ENCODE measurements at places on chromosomes 4 and X.

DNA sequence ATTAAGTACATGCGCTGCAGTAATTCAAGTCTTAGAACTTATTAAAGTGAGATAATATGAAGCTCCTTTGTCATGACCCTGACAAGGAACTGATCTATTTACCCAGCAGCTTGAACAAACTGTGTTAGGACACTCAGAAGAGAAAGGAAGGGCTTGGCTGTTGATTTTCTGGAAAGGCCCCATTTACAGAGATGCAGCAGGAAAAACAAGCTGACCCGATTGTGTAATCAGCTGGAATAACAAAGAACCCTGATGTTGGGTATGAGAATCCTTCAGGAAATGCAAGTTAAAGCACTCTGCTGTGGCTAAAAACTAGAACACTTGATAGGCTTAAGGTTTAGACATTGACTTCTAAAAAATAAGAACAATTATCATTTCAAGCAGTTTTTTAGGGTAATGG is 64.8 kb downstream of the TBC1D9 start:
- DNase-seq = no peak

DNA sequence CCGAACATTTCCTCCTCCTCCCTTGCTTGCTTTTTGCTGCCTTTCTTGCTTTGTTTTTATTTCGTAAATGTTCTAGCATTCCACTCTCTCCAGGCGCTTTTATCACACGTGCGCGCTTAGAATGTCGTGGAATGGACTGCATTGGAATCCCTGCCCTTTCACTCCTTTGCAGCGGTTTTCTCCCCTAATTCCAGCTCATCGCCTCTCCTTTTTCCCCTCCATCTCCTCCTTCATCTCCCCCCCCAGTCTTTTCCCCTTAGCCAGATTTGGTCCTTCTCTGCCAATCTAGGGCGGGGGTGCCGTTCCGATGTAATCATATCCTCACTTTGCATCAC is 579 bp downstream of the OGT start:
- DNase-seq = no peak

- peak; percentile 62 for DNase-seq
These were observed 46.5 kb downstream of the HADH start for GRCh38 chr4:108036213-108036612.

GRCh38 chr4:111510535-111510934 is 634.7 kb upstream of the FAM241A start:
- DNase-seq = no peak

DNA sequence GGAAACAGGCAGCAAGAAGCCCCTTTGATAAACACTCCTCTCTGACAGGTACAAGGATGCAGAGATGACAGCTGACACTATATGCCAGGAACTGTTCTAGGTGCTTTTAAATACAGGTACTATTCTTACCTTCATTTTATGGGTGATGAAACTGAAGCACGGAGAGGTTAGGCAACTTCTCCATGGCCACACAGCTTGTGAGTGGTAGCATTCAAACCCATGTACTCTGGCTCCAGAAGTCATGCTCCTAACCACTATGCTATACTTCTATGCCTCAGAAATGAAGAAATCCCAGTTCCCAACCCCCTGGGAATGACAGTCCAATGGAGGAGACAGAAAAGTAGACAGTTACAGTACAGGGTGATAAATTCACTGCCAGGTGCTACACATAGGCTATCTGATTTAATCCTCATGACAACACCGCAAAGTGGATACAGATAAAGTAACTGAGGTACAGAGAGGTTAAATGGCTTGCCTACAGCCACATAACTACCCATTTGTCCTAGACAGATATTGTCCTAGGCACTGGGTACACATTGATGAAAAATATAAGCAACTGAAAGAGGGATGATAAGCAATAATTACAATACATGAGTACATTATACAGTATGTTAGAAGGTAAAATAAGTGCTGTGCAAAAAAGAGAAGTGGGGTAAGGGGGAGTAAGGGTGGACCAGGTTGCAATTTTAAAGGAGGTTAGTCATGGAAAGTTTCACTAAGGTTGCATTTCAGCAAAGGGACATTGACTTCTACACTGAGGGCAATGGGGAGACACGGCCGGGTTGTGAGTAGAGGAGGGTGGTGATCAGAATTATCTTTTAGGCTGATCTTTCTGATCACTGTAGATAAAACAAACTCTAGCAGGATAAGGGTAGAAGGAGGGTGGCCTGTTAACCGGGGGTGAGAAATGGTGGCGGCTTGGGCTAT is 1.6 kb upstream of the F8 start:
- DNase-seq = no peak

DNA sequence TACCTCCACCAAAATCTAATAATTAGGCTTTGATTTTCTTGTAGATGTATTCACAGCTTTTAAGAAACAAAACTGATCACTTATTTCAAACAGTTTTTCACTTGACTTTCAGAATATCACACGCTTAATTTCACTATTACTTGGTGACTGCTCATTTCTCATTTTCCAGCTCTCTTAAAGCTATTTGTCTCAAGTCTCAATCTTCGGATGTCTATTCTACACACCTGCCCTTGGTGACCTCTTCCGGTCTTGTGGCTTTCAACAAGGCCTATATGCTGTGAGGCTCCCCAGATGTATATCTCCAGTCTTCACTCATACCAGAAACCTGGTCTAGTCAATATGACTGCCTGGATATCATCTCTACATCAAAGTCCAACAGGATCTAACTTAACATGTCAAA is 34.9 kb upstream of the ANXA10 start:
- no peak for DNase-seq

DNA sequence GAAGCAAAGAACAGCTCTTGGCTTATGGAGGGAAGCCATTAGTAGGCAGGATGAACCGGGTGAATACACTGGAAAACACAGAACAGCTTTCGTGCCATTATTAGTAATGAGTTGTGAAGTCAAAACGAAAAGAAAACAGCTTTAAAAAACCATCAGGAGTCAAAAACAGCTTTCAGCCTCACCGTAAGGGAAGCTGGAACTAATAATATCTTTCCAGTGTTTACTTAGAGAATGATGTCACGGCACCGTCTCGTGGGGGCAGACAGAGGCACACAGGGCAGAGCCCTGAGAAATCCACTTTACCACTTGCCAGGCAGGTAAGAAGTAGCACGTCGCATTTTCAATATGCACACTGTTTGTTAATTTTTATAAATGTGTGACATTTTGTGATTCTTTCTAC is 37.9 kb upstream of the HMX1 start:
- DNase-seq = no peak

DNA sequence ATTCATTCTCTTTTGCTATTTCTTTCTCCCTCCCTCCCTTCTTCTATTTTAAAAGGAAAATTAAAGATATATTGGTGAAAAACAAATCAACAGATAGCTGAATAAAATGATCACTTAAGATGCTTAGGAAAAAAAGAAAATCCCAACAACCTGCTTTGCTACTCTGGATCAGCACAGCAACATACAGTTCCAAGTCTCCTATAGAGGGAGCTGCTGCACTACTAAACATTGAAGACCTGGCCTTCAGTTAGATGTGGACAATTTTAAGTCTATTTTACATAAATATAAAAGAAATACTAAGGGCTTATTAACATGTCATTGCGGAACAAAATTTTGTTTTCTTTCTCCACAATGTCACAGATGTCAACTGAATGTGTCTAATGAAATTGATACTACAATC is 226.4 kb downstream of the MAGEB5 start:
- DNase-seq = no peak

GRCh38 chr4:123556526-123556925 is 159.9 kb downstream of the SPRY1 start:
- DNase-seq = no peak

- no peak for DNase-seq
These were observed 8.4 kb upstream of the NWD2 start for GRCh38 chr4:37236165-37236564.

GRCh38 chr4:1417522-1418390 is 11.5 kb upstream of the NKX1-1 start:
- DNase-seq = no peak

DNA sequence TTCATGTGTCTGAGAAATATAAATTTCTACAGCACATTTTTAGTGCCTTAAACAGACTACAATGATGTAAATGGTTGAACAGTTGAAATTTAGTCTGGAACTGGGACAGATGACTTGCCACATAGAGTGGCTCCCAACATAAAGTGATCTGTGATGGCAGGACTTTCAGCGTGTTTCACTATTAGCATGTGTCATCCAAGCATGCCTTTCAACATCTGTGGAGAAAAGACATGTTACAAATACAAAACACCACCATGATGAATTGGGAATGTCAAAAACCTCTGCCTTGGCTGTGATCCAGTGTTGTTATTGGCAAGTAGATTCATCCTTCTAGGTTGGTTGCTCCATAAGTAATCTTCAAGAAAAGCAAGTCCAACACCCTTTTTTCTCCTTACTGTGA is 348.7 kb downstream of the MAPK10 start:
- no peak for DNase-seq

- DNase-seq = no peak
These were observed 11.6 kb downstream of the FGA start for GRCh38 chr4:154578919-154579318.

All from CD4-positive, alpha-beta T cell treated with Interleukin-12 subunit alpha and Interleukin-12 subunit beta, for 1 hour (primary cell).